ENCODE measurements at places on chromosomes 12 and 14.
A peak's percentile ranks its signal among the peaks of the same experiment; 100 is the strongest.

DNA sequence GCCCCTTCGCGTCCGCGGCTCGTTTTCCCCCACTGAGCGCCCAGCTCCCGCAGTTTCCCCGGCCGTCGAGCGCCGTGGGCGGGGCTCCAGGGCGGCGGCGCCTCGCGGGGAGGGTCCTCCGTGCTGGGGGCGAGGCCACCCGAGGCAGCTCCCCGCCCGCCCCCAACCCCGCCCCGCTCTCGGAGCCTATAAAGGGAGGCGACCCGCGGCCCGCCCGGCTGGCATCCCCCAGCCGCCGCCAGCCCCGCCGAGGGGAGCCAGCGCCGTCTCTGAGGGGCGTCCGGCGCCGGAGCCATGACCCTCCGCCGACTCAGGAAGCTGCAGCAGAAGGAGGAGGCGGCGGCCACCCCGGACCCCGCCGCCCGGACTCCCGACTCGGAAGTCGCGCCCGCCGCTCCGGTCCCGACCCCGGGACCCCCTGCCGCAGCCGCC, at the start of gene TAMALIN:
Gene TAMALIN, plus strand, starts transcription at position 221 of the 432 bp plus-strand sequence. Its CDS starts 74 bp downstream, at position 295.
- peak; percentile 88 for DNase-seq

- no peak for DNase-seq
Measured at GRCh38 chr14:71433303-71433702, 498.9 kb upstream of the RGS6 start.

DNA sequence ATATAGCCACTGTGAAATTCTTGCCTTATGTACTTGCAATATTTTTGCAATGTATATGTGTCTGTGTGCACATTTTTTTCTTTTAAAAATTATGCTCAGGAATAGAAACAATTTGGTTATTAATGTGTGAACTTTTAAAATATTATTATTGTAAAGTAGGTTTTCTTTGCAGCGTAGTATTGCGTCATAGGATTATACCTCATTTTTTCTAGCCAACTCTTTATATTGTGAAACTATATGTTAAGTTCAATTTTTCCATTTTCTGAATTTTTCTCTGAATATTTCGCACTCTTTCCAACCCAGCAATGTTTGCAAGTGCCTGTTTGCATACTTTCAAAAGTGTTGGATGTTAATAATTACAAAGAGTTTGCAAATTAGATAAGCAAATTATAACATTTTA, 471.6 kb upstream of the LMO3 start:
- DNase-seq, result no peak

GRCh38 chr14:71121711-71122110, 214.5 kb downstream of the PCNX1 start:
- no peak for DNase-seq

DNA sequence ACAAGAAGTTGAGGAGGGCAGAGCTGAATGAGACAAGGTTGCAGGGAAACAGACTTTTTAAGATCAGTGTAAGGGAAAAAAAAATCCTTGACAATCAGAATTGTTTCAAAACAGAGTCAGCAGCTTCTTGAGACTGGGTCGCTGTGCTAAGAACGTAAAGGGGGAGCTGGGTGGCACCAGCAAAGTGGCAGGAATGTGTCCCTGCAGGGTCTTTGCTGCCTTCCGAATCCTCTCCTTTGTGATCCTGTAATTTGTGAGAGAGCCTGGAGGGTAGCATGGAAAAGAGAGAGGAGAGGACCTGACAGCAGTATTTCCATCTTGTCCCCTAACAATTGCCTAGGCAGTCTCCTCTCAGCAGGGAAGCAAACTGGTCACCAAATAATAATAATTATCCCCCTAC, 472.8 kb downstream of the RGS6 start:
- no peak for DNase-seq

- DNase-seq, result no peak
Measured at GRCh38 chr12:49825360-49825970, 2.7 kb downstream of the NCKAP5L start.

GRCh38 chr14:56751471-56751870, 58.8 kb downstream of the OTX2 start:
- no peak for DNase-seq

All from CD4-positive, alpha-beta T cell treated with Interleukin-6 for 4 hours (primary cell).